Pancreas (tissue), 10 donors: ENCODE measurements at places on chromosomes 3 and 15. TPM values are rescaled to one million over a fixed set of nuclear protein-coding genes. Genes with fewer than 3 reads are reported as not detected.

Gene CCR2
- 0.15 TPM for polyA plus RNA-seq

Gene WDR93
- 0.11 TPM for polyA plus RNA-seq

Gene HTR3E
- polyA plus RNA-seq = not detected

Gene GPR149
- polyA plus RNA-seq = not detected

Gene TTC14
- 24.7 TPM for polyA plus RNA-seq

Gene RNU5B-1
- not detected for polyA plus RNA-seq

Gene ZPLD1
- 0.07 TPM for polyA plus RNA-seq

Gene PAQR5
- polyA plus RNA-seq = 5.7 TPM

Gene C3orf49
- polyA plus RNA-seq = not detected

Gene PLD1
- 14.7 TPM for polyA plus RNA-seq
